ENCODE measurements at places on chromosomes 16 and 17.

- no peak for DNase-seq
Observed at GRCh38 chr17:38922538-38923297, 2.7 kb upstream of the LASP1NB start.

DNA sequence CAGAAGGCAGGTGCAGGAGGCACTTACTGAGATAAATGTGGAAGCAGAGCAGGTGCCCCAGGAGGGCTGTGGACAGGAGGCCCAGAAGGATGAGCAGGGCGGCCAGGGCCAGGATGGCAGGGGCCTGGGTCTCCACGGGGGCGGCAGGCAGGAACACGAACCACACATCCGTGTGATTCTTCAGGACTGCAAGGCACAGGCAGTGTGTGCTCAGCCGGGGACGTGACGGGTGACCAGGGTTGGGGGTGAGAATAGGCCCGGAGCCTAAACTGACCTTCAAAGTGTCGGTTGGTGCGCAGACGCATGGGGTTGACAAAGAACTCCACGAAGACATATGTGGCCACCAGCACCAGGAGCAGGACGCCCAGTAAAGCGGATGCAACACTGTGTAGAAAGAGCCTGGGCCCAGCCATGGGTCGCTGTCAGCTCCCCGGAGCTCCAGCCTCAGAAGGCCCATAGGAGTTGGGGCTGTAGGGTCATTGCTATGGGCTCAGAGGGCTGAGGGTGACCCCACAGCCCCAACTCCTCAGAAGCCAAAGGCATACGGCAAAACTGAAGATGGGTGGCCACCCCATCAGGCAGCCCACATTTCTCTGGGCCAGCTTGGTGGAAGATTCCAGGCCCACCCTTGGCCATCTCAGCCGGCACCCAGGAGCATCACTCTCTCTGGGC lies 5.4 kb upstream of the TPPP3 start:
- no peak for DNase-seq

GRCh38 chr16:1592446-1592845 lies 19.4 kb downstream of the IFT140 start:
- no peak for DNase-seq

DNA sequence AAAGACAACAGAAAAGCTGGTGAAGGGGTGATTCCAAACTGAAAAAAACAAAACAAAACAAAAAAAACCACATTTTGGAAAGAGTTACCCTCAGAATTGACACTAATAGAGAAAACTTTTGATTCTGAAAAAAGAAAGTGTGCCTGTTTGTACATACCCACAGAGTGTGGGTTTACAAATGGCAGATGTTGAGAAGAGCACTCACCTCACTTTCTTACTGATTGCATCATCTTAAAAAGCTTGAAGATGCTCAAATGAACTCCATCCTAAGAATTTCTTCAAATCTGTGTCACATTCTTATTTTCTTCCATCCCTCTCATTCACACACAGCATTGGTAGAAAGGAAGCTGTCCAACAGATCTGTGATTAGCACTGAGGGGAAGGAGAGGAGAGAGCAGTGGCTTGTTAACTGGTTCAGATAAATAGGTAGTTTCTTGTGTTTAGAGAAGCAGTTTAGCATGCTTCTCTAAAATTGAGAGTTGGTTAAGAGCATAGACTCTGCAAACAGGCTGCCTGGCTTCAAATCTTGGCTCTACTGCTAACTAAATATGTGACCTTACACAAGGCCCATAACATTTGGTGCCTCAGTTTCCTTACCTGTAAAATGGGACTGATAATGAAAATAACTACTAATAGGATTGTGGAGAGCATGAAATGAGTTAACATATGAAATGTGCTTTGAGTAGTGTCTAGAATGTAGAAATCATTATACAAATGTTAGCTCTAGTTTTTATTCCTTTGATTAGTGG lies 6.9 kb downstream of the GNAO1 start:
- DNase-seq: no peak

- no peak for DNase-seq
Observed at GRCh38 chr17:70539132-70539924, 370.0 kb downstream of the KCNJ2 start.

- no peak for DNase-seq
Observed at GRCh38 chr16:89798126-89798525, 18.3 kb downstream of the FANCA start.

- no peak for DNase-seq
Observed at GRCh38 chr16:8852534-8852933, 16.3 kb downstream of the CARHSP1 start.

- DNase-seq: no peak
Observed at GRCh38 chr17:78343187-78343542, 16.7 kb downstream of the SOCS3 start.

DNA sequence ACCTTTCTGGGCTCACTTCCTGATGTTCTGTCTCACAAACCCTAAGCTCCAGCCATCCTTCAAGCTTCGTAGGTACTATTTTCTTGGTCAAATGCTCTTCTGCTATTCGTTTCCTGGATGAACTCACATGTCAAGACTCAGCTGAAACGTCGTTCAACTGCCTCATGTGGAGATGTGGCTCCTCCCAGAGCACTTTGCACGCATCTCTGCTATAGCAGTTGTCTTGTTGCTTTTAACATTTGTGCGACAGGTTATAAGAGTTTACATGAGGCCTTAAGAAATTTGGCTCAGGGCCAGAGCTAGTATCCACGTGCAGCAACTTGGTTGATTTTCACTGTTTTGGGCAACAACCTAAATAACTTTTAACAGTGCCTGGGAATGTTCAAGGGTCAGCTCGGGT lies 2.8 kb upstream of the KRT40 start:
- DNase-seq: no peak

DNA sequence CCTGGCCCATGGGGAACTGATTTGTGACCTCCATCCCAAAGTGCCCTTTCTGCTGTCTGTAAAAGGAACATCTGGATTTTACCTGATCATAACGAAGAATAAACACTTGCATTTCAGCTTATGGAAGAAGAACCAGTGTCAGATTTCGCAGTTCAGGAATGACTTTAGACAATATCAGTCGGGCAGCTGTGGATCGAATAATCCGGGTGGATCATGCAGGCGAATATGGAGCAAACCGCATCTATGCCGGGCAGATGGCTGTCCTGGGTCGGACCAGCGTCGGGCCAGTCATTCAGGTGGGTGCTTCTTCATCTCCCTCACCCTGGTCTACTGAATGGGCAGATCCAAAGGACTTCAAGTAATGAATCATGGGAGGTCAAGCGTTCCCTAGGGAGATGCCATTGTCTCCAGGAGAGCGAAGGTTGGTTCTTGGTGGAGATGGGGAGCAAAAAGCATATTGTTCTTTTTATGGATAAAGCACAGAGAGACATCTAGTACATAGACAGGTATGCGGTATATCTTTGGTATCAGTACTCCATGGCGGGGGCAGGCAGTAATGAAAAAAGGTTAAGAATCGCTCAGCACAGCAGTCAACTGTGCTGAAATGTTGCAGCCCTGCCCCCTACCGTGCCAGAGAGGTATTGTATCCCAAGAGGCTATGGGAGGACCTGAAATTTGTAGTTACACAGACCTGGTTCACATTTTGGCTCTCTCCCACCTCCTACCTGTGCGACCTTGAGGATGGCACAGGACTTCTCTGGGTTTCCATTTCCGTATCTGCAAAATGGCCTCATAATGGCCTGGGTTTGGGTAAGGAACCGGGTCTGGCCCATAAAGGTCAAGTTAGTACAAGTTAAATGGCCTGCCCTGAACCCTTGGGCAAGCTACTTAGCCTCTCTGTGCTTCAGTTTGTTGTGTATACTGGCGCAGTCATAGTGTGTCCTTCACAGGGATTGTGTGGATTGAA lies 4.7 kb downstream of the COQ7 start:
- DNase-seq: no peak

DNA sequence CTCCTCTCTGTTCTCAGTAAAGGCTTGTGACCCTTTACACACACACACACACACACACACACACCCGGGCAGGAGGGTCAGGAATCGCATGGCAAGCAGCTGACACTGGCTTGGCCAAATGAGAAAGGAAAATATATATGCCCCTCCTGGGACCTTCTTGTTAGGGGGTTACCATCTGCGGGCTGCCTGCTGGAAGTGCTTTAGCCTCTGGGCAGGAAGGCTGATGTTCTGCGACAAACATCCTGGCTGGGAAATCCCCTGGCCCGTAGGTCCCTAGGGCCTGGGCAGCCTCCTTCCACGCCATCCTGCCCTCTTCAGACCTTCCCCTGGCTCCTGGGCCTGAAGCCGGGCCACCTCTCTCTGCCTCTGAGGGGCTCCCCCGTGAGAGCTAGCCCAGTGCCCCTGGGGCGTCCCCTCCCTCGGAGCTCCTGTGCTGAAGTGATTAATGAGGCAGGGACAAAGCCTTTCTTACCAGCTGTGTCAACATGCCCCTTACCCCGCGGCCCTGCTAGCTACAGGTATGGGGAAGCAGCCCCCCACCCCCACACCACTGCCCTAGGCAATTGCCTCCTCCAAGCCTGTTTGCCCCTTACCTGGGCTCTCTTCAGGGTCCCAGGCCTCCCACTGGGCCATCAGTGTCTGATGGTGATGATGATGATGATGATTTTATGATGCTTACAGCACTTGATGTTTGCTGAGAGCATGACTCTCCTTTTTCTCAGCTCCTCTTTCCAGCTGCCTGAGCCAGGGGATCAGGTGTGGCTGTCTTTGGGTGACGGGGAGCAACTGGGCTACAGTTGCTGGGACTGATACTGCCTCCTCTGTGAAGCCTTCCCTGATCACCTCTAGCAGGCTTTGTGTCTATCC lies 32.8 kb upstream of the ETV4 start:
- no peak for DNase-seq

DNA sequence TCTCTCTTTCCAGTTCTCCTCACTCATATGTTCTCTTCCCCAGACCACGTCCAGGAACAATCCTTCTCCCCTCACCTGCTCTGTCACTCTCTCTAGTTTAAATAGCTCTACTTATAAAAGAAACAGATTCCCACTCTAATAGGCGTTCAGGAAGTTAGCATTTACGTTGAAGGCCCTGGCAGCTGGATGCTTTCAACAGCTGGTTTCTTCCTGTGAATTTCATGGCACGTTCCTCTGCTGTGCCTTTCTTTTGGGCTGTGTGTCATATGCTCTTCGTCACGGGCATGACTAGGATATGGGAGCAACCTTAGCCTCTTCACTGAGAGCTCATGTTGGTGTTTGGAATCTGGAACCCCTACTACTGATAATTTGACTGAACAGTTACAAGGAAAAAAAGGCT lies 73.2 kb downstream of the ZNF18 start:
- DNase-seq: no peak

DNA sequence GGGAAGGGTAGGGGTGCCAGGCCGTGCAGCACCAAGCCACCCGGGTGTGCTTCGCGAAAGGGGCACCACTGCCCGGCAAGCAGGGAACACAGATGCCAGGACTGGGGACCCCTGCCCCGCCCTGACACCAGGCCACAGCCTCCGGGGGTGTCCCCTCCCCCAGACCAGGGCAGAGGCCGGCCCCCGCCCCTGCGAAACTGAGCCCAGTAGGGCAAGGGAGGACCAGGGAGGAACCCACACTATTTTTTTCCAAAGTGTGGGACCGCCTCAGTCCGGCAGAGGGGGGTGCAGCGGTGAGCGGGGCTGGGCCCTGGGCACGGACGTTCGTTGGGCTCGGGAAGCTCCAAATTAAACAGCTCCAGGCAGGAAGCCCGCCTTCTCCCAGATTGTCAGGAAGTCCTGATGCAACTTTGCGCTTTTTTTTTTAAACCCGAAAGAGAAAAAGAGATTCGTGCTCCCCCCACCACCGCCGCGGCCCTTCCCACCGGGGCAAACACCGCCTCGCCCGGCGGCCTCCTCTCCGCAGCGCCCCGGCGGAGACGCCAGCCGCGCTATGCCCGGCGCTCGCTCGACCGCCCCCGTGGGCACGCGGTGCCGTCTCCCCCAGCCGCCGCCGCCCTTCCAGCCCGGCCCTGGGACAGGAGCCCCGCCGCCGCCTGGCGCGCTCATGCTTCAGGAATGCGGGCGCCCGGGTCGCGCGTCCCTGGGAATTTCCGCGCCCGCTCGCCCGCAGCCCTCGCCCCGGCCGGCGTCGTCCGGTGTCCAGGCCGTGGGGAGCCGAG lies 755 bp downstream of the PIEZO1 start:
- DNase-seq: no peak

DNA sequence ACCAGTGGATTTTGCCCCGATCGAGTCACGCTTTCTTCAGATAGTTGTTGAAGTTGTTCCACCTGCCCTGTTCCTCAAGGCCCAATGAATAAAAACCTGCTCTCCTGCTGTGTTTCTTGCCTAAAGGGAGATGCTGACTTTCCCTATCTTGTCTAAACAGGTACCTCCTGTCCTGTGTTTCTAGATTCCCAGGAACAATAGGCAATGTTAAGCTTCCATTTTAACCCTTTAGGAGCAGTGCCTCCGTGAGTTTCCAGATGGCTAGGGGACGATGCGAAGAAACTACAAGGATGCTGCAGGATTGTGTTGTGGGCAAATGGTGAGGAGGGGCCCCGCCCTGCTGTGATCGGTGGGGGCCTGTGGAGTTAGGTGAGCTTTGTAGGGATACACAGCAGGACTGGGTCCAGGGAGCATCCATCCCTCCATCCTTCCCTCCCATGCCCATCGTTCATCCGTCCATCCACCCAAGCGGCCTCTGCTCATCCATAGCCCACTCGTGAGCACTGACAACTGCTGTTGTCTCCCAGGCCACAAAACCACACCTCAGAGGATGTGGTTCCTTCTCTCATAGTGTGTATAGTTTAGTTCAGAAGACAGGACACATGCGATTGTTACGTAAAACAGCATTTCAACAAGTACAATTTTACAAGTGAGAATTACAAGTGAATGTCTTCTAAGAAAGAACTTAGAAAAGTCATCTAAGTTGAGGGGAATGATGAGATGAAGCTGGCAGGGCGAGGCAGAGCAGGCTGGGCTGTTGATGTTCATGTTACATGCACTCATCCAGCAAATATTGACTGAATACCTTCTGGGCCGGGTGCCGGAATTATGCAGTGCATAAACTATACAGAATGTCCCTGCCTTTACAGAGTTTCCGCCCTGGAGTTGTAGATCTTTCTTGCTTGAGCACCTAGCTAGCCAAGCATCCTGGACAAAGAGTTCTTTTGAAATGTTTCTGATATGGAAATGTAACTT lies 5.2 kb downstream of the ARSG start:
- peak; percentile 51 for DNase-seq

DNA sequence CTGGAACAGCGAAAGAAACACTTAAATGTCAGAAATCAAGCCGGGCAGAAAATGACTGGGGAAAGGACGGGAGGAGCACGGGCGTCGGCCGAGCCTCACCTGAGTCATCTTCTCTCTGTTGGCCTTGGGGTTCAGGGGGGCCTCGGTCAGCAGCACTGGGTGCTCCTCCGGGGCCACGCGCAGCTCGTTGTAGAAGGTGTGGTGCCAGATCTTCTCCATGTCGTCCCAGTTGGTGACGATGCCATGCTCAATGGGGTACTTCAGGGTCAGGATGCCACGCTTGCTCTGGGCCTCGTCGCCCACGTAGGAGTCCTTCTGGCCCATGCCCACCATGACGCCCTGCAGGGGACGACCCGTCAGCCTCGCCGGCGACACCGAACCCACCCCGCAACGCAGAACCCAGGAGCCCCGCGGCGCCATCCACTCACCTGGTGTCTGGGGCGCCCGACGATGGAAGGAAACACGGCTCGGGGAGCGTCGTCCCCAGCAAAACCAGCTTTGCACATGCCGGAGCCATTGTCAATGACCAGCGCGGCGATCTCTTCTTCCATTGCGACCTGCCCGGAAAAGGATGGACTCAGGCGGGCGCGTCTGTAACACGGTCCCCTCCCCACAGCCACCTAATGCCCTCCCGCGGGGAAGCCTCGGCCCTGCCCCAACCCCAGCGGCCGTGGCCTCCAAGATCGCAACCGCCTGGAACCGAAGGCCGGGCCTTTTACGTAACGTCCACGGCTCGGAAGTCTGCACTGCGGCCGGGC lies 616 bp downstream of the ACTG1 start:
- DNase-seq: no peak

- no peak for DNase-seq
Observed at GRCh38 chr17:43384476-43384862, 14.3 kb upstream of the ARL4D start.

GRCh38 chr17:17243163-17243562 lies 6.2 kb upstream of the FLCN start:
- no peak for DNase-seq

Data from SIG-M5 (cell line).